Astrocyte of the hippocampus (primary cell): ENCODE measurements at places on chromosomes 12 and 14.
A peak's percentile ranks its signal among the peaks of the same experiment; 100 is the strongest.

DNA sequence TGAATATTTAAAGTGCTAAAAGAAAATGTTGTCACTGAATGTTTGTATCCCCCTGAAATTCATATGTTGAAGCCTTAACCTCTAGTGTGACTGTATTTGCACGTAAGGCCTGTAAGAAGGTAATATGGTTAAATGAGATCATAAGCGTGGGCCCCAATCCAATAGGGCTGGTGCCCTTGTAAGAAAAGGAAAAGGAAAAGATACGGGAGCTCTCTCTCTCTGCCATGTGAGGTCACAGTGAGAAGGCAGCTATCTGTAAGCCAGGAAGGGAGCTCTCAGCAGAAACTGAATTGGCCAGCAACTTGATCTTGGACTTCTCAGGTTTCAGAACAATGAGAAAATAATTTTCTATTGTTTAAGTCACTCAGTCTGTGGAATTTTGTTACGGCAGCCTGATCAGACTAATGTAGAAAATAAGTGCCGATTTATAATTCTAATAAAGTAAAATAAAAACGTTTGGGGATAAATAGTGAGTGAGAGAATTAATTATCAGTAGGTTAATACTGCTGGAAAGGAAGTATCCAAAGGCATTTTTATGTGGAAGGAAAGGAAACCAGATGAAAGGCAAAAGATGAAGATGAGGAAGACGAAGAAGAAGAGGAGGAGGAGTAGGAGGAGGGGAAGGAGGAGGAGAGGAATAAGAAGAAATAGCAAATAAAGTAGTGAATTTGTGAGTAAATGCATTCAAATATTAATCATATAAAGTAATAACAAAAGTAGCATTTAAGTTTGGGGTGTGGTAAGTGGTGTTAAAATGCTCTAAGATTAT, 188.5 kb upstream of the KRR1 start:
- peak; percentile 21 for DNase-seq

GRCh38 chr12:6361834-6362233, 13.5 kb downstream of the SCNN1A start:
- peak; percentile 43 for DNase-seq

DNA sequence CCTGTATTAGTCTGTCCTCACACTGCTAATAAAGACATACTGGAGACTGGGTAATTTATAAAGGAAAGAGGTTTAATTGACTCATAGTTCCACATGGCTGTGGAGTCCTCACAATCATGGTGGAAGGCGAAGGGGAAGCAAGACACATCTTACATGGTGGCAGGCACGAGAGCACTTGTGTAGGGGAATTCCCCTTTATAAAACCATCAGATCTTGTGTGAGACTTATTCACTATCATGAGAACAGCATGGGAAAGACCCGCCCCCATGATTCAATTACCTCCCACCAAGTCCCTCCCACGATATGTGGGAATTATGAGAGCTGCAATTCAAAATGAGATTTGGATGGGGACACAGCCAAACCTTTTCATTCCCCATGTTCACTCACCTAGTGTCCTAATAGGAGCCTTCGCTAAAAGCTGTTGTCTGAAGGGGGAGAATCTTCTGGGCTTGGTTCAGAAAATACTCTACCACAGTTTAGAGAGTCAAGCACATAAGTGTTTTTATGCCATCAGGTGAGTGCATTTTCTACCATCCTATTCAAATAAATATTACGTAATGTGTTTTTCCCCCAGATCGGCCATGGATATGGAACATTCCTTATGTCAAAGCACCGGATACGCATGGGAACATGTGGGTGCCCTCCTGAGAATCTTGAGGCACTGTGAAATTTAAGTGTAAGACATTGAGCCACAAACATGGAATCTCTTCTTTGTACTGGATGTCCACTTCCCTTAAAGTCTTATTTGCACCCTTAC, 19.1 kb upstream of the KCNK13 start:
- no peak for DNase-seq

DNA sequence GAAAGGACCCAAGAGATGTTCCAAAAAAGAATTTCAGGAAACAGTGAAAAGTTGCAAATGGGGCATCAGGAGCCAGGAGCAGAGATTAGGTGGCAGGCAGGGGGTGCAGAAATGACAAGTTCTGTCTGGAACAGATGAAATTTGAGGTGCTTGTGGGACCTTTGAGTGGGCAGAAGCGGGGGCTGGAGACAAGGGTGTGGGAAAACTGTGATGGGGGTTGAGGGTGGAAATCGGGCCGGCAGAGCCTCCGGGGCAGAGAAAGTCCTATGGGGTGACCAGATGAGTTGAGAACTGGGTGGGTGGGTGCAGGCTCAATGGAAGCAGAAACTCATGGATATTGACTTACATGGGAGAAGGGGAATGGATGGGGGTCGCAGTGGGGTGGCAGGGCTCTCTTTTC, 1.6 kb upstream of the NR4A1 start:
- no peak for DNase-seq

DNA sequence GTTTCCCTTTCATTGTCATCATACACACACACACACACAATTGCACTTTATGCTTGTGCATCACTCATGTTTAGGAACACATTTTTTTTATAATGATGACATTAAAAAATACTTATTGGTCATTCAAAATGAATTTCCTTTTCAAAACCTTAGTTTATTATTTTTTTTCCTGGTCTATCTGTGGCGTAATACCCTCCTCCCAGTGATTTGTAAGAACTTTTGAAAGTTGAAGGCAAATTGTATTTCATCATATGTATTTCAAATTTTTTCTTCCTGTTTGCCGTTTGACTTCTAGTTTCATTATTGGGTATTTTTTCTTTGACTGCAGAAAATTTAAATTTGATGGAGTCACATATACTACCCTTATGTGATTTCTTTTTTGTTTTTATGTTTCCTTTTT, 2.5 kb upstream of the LRRK2 start:
- DNase-seq = no peak

GRCh38 chr14:54922598-54922997, 20.0 kb upstream of the GCH1 start:
- no peak for DNase-seq

GRCh38 chr14:50600849-50601248, 40.9 kb downstream of the ATL1 start:
- peak; percentile 35 for DNase-seq

- DNase-seq = no peak
These were observed 35.1 kb upstream of the PPP2R5C start for GRCh38 chr14:101726295-101726953.

GRCh38 chr12:31106101-31106803, 32.6 kb downstream of the DDX11 start:
- no peak for DNase-seq

GRCh38 chr12:92193846-92194245, 48.2 kb upstream of the BTG1 start:
- no peak for DNase-seq

- peak; percentile 3 for DNase-seq
These were observed 133.7 kb downstream of the MDGA2 start for GRCh38 chr14:47541662-47542061.

DNA sequence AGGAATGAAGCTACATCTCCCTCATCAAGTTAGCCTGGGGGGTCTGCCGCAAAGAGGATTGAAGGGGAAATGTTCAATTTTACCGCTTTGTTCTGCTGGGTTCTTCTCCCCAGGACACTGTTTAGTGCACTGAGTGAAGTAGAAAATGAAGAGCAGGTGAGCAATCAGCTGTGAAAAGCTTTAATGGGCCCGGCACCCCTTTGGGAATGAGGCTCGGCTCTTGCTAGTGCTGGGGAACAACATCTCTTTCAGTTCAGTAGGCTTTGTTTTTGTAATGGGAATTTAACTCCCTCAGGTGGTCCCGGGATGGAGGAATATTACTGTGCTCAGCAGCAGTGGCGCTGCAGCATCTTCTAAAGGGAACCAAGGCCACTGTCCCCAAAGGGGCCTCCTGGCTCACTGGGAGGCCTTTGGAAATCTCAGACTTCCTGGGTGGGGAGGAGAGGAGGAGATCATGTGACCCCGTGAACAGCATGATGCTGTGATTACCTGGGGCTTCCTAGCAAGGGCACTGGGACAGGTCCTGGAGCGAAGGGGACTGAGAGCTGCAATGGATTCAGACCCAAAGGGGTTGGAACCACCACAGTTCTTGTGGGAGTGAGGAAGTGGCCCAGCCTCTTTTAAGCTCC, 85.2 kb upstream of the MAX start:
- DNase-seq = no peak

DNA sequence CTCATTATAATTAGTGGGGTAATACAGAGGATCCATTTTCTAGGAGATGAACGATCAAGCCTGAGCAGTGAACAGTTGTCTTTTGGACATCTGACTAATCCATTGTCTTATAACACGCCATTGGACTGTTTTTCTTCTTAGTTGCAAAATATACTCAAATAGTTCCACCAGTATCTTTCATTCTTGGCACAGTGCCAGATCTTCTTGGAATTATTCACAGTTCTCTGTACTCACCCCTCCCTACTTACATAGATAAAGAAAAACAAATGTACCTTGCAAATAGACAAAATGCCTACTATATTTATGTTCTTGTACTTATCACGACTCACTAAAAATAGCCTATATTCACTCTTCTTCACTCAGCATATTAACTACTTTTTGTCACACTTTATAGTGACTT, 3.8 kb downstream of the CBLN3 start:
- DNase-seq = peak; percentile 40
